ENCODE measurements at places on chromosomes 6 and 20.

GRCh38 chr20:58892141-58892931 lies 39.8 kb downstream of the GNAS start:
- no peak for DNase-seq

DNA sequence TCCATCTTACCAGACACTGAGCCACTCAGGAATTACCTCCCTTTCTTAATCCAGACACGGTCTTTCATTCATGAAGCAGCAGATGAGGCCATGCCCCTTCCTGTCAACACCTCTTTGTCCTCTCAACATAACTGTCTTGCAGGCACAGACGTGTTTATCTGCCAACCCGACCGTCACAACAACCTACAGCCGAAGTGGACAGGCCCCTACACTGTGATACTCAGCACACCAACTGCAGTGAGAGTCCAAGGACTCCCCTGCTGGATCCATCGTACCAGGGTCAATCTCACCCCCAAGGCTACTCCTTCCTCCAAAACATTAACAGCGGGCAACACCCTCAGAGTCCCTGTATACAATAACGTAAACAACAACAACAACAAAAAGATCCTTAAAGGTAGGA lies 30.6 kb upstream of the ULBP3 start:
- DNase-seq, result no peak

DNA sequence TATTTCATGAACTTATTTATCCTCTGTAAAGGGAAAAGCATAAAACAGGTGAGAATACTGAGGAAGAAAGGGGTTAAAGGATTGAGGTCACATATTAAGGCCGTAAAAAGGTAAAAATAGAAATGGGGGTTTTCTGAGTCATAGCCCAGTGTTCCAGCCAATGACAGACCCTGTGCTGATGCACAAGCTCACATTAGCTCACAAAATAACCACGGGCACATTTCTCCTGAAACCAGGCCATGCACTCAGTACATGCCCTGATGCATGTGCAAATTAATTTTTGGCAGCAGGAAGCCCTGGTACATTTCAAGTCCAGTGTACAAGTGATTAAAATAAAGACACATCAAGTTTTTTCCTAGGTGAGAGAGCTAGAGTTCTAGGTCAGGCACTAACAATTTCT lies 194.4 kb downstream of the TMEM200A start:
- no peak for DNase-seq

GRCh38 chr6:54920628-54921027 lies 74.1 kb downstream of the FAM83B start:
- no peak for DNase-seq

GRCh38 chr6:83911278-83911677 lies 51.8 kb downstream of the CYB5R4 start:
- no peak for DNase-seq

DNA sequence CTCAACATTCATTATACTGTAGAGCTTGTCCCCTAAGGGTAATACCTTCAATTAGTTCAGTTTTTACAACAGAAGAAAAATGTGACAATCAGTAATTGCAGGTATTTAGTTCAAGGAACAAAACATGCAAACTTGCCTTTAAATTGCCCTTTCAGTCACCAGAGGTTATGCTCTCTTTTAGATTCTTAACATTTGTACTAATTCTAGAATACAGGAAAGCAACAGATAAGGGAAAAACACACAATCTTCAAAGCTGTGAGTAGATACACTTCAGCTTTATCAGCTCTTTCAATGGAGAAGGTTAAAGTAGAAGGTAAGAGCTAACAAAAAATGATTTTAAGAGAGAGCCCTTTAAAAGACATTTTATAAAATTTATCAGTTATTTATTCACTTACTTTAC lies 173.1 kb downstream of the HS3ST5 start:
- DNase-seq, result no peak

DNA sequence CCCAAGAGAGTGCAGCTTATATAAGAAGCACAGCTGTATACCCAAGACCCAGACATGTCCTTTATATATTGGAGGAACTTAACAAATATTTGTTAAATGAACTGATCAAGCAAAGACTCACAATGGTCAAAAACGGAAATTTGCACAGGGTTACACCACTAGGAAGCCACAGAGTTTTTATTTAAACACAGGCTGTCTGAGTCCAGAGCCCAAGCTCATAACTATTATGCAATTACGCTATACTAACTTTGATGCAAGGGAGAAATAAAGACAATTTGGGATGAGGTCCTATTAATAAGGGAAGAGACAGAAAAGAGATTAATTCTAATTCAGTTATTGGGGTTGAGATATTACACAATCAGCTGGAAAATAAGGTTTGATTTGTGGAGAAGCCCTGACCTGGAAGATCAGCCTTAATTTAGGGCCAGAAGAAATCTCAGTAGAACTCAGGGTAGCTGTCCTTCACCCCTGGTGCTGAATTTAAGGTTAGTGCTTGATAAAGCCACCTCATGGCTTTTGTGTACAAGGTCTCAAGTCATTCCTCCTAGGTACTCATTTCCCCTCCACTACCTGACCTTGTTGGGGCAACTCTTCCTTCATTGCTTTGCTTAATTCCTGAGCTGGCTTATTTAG lies 10.5 kb upstream of the ZNF334 start:
- no peak for DNase-seq

DNA sequence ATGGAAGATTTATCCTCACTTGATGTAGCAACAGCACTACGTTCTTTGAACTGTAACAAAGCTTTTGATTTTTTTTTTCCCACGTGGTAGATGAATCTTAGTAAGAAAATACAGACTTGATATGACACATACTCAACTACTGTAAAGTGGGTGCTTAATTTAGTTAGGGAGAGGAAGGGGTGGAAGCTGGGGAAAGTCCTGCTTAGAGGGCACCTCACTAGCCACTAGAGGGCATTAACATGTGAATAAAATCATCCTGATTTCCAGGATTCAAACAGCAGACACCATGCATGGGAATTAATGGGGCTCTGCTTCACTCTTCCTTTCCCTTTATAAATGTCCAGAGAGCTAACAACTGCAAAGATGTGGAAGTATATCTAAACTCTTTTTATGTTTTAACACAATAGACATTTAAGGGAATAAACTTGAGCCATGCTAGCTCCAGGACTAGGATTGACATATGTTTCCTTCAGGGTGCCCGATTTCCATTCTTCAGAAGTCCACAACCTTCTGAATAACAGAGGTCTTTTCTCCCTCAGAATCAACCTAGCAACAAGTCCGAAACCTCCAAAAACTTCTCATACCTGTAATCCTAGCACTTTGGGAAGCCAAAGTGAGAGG lies 250.1 kb downstream of the ATXN1 start:
- DNase-seq, result no peak

GRCh38 chr6:158627168-158627939 lies 17.2 kb downstream of the DYNLT1 start:
- DNase-seq, result no peak

DNA sequence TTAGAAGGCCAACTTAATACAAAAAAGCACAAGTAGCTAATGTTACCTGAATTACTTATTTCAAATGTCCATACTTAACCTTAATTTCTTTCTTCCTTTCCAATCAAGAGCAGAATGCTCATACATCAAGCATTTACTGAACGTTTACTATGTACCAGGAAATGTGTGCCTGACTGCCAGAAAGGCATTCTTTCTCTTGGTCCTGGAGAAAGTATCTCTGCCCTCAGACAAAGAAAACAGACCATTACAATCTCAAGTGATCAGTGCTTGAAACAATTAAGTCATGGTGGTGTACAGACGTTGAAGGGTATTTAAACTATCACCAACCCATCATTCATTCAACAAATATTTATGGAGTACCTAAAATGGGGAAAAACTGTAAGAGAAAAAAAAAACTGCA lies 26.4 kb downstream of the CSNK2A1 start:
- DNase-seq, result no peak

DNA sequence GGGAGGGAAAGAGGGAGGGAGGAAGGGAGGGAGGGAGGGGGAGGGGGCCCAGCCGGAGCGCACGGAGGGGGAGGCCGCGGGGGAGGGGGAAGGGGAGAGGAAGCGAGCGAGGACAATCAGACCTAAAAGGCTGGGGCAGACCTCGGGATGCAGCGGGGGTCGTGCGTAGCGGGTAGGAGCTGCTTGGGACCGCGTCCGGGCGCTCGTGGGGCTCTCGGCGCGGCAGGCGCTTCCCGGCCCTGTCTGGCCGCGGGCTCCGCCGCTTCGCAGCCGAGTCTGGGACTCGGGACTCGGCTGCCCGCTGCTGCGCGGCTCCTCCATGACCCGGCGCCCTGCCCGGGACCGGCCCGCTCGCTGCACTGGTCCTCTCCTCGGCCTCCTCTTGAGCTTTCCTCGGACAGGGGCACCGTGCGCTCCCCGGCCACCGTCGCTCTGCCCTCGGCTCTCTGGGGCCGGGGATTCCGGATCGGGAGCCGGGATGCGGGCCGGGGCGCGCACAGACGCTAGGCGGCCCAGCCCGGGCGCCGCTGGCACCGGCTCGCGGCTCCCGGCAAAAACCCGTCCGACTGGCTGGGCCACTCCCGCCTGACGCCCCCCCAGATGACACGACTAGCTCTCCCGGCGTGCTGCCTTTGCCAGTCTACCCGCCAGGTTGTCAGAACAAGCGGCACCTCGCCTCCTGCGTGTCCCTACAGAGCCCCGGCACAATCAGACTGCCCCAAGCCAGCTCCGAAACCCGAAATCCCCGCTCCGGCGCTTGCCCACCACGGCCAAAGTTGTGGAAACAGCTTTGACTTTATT lies 2.2 kb downstream of the TFAP2A start:
- peak; percentile 90 for DNase-seq

DNA sequence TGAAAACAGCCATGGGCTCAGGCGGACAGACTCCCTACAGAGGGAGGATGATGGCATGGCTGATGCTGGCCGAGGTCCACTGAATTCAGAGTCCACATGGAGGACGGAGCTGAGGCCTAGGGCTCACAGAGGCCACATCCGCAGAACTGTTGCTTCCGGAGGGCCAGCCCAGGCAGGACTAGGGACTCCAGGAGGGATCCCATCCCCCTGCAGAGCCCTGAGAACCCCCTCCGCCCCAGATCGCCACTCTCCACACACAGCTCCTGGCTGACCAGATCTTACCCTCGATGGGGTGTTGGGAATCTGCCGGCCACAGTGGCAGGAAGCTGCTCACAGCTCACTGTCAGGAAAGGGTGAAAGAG lies 399.2 kb downstream of the TAF4 start:
- DNase-seq, result no peak

- no peak for DNase-seq
Observed at GRCh38 chr6:11975353-11975977, 36.6 kb upstream of the HIVEP1 start.

DNA sequence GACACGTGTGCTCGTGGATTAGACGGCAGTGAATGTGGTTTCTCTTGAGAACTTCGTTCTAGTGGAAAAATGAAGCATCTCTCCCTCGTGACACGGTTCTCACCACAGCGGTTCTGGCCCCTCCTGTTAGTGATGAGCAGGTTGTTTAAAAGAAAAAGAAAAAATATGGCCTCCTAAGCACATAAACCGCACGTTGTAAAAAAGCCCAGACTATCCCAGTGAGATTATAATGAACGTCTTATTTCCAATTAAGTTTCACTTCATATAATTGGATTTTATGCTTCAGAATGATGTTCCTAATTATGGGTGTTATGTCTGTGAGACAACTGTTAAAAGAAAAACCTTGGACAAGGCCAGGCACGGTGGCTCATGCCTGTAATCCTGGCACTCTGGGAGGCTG lies 74.5 kb upstream of the FRMD1 start:
- no peak for DNase-seq

GRCh38 chr6:126718600-126719327 lies 378.8 kb downstream of the CENPW start:
- DNase-seq, result no peak

DNA sequence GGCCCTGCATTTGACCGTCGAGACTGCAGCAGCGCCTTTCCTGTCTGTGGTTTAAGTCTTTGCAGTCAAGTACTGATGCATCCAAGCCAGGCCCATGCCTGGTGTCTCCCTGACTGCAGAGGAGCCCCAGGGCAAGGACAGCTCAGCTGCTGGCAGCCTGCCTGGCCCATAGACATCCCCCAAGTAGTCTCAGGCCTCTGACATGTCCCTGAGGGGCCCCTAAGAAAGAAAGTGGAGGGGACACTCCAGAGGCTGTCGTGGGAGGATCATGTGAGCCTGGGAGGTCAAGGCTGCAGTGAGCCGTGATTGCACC lies 18.0 kb downstream of the HRH3 start:
- DNase-seq, result no peak

DNA sequence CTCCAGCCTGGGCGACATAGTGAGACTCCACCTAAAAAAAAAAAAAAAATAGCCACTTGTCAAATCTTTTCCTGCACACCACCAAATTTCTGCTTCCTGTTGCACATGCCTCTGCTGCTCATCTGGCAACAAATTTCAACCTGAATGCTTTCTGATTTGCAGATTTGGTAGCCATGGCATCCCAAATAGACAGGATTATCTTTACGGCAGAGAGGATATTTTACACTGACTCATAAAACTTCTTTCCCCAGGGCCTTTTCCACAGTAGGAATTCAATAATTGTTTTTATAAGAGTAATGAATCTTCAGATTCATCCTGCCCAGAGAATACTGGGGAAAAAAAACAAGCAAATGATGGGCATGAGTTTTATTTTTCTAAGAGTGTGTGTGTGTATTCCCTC lies 264.6 kb downstream of the FRK start:
- DNase-seq, result no peak

- no peak for DNase-seq
Observed at GRCh38 chr20:5401277-5401875, 84.6 kb upstream of the PROKR2 start.

- no peak for DNase-seq
Observed at GRCh38 chr20:33531047-33531877, 41.4 kb downstream of the CBFA2T2 start.

- no peak for DNase-seq
Observed at GRCh38 chr20:50220894-50221365, 30.3 kb downstream of the CEBPB start.

DNA sequence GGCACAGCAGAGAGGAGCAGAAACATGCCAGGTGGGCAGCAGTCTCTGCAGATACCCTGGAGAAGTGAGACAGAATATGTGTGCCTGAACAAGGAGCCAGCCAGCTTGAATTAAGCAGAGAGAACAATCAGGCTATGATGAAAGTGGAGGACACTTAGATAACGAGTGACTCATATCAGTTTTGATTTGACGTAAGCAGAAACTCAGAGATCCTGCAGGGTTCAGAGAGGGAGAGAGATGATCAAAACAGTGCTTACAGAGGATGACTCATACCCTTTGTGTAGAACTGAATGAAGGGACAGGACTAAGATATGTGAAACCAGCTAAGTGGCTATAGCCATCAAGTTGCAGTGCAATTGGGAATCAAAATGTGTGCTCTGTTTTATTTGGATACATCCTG lies 300.7 kb downstream of the TENT5A start:
- DNase-seq, result peak; percentile 25

DNA sequence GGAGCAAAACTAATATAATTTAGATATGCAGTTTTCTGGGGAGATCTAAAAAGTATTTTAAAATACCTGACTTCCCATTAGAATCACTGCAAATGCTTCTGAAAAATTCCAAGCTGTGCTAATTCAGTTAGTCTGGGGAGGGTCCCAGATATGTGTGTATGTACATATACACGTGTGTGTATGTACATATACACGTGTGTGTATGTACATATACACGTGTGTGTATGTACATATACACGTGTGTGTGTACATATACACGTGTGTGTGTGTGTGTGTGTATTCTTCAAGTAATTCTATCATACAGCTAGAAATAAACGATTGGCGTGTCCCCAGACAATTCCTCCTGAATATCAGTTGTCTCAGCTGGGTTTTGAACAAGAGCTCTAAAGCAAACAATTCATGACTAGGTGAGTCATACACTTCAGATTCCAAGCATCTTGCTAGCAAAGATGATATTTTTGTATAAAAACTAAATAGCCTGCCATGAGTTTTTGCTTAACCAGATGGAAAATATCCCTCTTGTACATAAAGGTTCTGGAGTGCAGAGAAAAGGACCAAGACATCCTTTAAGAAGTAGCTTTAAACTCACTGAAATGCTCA lies 58.2 kb downstream of the SPACA1 start:
- no peak for DNase-seq
